ENCODE measurements at places on chromosomes 2 and 18.
A peak's percentile ranks its signal among the peaks of the same experiment; 100 is the strongest.

DNA sequence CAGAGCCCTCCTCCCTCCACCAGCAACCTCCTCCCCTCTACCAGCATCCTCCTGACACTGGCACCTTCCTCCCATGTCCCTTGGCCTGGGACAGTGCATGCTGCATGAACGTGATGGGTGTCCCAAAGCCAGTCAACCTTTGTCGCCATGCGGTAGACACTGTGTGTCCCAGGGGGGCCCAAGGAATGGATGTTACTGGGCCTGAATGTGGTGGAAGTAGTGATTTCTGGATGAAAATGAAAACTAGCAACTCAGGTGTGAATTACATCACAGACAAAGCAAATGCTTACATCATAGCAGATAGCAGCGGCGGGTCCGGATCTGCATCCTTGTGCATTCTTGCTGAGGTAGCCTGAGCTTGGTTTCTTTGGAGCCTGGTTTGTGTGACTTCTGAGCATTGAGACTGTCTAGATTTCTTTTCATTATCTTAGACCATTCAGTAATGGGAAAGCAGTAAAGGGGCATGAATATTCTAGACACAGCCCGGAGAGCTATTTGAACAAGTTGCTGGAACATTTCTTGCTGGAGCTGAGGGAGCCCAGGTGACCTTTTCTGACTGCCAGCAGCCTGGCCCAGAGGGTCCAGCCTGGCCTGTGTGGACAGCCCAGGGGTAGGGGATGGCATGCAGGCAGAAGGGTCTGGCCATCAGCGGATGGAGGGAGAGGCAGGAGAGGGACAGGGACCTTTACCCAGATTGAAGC, 100.4 kb downstream of the FAM210A start:
- no peak for DNase-seq

DNA sequence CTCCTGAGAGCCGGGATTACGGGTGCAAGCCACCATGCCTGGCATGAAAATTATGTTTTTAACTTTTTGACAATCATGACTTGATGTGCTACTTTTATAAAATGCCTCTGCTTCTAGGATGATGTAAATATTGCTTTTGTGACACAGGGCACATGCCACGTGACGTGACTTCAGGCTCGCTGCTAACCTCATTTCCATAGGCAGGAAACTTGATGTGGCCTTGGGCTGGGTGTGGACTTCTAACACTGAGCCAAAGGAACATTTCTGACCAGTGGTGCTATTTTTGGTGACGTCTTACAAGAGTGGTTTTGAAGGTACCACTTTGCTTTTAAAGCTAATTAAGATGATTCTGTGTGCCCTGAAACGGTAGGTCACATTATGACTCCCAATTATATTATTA, 34.2 kb upstream of the THOC1 start:
- no peak for DNase-seq

GRCh38 chr2:237299906-237300305, 114.1 kb downstream of the COL6A3 start:
- no peak for DNase-seq

DNA sequence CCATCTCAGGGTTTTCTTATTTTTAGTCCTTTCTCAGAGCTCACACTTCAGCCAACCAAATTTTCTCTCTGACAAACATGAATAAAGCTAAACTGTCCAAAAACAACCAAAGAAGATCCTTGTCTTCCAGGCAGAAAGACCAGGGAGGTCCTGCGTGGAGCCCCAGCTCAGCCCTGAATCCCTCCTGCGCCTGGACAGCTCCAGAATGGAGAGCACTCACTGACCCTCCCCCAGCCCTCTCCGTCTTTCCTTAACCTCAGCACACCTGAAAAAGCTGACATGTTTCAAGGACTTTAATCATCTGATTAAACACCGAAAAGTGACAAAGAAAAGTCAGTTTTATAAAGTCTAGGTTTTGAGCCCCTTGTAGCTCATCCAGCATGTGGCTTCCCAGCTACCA, 22.9 kb upstream of the GNAL start:
- no peak for DNase-seq

DNA sequence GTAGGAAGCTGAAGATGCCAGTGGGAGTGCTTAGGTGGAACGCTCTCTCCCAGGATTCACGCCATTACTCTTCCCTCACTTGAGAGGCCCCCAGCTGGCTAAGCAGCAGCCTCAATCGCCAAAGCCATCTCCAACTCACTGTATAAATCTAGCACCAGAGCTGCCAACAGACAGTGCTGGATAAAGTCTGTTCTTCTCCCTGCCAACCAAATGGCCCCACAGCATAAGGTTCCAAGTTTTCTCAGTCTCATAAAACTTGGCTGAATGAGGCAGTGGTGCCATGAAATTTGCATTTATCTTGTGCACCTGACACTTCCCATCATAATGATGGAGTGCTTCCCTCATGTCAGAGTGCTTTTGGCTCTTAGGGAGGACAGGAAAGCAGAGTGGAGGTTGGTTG, 428.2 kb upstream of the ETAA1 start:
- no peak for DNase-seq

GRCh38 chr2:147886136-147886535, 41.3 kb downstream of the ACVR2A start:
- DNase-seq = no peak

DNA sequence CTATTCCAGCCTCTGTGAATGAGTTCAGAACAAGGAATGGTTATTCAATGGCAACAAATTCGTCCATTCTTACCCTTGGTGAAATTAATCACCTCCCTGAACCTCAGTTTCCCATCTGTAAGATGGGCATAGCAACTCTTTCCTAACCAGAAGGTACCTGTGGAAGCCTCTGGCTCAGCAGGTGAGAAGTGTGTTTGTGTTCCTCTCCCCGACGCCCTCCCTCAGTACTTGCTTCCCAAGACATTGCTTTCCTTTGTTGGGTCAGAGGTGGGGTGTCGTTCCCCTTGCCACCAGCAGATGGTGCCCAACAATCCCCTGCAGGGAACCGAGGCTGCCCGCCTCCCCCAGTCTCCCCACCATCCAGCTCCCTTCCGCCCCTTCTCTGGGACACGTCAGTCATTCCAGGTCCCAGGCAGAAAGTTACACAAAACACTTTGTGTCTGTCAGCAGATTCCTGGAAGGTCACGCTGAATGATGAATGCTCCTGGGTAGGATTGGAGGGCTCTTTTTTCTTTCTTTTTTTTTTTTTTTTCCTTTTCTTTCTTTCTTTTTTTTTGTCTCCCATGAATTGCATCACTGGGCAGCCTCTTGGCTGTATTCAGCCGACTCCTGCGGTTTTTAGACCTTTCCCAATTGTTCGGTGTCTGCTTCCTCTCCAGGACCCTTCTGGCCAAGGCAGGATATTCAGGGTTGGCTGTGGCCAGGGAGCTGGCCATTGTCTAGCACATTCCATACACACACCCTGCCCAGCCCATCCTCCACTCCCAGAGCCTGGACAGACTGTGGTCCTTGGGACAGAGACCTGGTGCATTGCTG, 117.3 kb downstream of the LPIN1 start:
- peak; percentile 68 for DNase-seq

GRCh38 chr2:215888680-215889079, 124.7 kb downstream of the MREG start:
- peak; percentile 39 for DNase-seq

DNA sequence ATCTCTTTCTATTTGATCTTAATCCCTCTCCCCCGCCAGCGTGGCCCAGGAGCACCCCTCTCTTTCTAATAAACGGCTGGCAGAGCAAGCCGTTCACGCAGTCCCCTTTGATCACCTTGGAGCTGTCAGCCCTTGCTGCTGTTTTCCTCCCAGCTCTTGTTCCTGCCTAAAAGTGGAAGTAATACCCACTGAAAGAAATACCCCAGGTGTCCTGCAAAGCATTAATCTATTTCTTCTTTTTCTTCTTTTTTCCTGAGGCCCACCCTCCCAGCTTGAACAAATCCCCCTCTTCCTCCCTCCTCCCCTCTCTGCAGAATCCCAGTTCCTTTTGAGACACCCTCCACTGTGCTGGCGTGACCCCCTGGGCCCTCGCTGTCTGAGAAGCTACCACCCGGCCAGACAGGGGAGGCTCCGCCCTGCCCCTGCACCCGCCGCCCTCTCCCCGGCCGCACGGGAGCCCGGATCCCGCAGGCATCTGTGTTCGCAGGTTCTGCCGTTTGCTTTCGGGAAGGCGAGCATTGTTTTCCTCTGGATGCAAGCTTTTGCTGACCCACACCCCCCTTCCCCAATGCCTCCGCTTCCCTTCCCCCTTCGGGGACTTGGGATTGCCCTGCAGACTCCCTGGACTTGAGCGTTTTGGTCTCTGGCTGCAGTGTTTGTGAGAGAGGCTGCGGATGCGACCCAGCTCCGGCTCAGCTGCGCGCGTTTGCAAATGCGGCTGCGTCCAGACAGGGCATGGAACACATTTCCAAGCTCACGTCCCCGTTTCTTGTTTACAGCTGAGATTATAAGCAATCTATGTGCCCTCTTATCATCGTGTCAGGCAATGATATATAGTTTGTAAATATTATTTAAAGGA, 631.5 kb downstream of the NYAP2 start:
- DNase-seq = peak; percentile 84

DNA sequence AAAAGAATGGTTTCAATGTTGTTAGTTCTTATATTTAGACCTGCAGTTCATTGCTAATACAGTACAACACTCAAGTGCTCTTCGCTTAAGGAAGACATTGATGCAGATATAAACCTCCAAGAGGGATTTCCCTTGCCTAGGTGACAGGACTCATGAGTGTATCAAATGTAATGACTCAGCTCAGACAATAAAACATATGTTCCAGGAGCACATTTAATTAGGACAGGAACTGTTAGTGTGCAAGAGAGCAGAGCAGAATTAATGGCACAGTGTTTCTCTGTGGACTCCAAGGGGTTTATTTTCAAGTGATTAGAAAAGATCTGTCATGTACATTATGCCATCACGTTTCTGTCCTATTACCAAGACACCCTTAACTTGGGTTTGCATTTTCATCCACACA, 375.0 kb downstream of the LRRTM4 start:
- DNase-seq = peak; percentile 12

DNA sequence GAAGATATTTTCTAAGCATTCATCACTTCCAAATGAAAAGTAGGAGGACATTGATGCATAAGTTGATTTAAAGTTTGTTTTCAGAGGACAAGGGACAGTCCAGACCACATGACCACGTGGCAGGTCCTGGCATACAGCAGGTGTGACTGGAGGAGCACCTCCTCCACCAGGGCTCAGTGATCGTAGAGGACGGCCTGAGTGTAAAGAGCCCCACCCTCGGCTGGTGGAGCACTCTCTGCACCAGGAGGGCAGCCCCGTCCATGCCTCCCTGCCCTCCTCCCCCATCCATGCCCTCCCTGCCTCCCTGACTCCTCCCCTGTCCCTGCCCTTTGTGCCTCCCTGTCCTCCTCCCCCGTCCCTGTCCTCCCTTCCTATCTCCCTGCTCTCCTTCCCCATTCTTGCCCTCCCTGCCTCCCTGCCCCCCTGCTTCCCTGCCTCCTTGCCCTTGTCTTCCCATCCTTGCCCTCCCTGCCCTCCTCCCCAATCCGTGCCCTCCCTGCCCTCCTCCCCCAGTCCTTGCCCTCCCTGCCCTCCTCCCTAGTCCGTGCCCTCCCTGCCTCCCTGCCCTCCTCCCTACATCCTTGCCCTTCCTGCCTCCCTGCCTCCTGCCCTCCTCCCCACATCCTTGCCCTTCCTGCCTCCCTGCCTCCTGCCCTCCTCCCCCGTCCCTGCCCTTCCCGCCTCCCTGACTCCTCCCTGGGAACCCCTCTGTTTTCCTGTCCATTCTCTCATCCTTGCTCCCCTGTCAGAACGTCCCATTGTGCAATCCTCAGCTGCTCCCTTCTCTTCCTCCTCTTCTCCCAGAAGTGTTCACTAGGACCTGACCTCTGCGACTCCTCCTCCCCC, 47.9 kb downstream of the ANKMY1 start:
- DNase-seq = no peak

DNA sequence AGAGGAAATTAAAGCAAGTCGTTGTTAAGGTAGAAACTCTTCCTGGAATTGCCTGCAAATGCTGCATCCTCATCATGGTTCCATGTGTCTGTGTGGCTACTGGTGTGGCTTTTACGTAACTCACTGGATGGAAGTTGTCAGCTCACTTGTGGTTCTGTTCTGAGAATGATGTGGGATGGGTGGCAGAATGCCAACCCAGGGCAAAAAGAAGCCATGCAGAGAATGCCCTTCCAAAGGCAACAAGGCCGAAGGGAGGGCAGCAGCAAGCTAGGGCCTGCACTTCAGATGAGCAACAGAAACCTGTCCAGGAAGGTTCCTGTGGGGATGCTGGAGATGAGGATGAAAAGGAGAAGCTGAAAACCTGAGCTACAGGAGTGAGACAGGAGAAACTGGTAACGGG, 10.4 kb upstream of the NAPG start:
- no peak for DNase-seq

DNA sequence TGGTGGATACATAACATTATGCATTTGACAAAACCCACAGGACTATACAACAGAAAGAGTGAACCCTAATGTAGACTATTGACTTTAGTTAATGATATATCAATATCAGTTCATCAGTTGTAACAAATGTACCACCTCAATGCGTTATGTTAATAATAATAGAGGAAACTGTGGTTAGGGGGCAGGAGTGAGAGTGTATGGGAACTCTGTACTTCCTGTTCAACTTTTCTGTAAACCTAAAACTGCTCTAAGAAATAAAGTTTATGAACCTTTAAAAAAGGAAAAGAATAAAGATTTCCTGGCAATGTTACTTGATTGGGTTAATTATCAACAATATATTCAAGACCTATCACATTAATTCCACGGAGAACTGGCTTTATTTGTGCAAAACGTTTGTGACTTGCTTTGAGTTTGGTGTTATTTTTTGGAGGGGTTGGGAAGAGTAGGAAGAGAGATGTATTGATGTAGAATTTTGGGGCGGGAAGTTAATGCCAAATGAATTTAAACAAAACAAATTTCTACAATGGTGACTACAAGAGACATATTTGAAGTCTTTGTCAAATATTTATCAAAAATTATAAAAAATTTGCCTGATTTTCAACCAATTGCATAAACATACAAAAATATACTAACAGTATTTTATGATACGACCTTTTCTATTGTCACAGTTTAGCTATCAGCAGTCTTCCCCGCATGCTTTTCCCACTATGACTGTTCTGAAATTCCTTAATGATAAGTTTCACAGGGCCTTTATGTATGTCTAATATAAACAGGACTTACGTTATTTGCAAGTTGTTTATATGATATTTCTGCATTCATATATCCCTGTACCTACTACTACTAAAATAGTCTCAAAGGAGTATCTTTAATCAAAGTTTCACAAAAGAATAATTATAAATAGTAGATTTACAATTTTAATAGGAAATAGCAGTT, 2.1 kb upstream of the RTN4 start:
- DNase-seq = no peak

GRCh38 chr2:123370186-123370585, 654.9 kb upstream of the CNTNAP5 start:
- DNase-seq = no peak

Measured in SK-N-DZ (cell line).